Naive B cell (primary cell): ENCODE measurements at places on chromosomes 6 and 20. TPM values are rescaled to one million over a fixed set of nuclear protein-coding genes. Genes with fewer than 3 reads are reported as not detected.

TBX18 gene
- polyA plus RNA-seq, result not detected

DNA sequence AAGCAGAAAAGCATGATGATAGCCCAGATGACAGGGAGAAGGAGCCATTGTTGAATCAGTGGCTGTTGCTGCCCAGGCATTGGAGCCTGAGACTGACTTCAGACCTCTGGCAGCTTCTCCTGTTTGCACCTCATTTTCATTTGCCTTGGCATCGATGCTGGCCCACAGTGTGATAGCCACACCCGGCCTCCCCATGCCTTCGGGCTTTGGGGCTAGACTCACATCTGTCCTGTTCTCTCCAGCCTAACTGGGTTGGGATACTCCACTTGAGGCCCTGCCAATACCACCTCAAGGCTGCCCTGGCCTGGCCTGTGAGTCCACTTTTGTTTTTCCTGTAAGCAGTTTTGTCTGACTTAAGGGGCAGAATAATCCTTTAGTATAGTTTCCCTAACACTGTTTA, 140.4 kb downstream of the UST start:
- H3K4me3 ChIP-seq, result no peak overlapping the region
- H3K27ac ChIP-seq, result no peak overlapping the region
- H3K36me3 ChIP-seq, result no peaks in the 10 kb centered on the region
- H3K4me1 ChIP-seq, result peaks cover 20% of the 10 kb centered on the region
- no peak for DNase-seq
- no peaks in the 10 kb centered on the region for H3K27me3 ChIP-seq

DNA sequence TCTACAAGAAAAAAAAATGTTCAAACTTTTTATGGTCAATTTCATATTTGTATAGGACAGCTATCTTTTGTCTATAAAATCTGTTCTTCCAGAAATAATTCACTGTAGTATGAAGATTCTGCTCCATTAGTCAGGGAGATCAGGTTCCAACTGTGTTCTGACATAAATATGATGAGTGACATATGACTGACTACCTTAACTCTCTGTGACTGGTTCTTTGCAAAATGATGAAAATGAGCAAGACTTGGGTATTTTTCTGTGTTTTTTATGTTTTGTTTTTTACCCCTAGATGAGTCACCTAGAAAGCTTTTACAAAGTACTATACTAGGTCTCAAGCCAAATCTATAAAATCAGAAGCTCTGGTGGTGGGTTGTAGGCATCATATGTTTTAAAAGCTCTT, 229.6 kb downstream of the MMUT start:
- no peaks in the 10 kb centered on the region for H3K36me3 ChIP-seq
- H3K4me1 ChIP-seq, result no peaks in the 10 kb centered on the region
- no peaks in the 10 kb centered on the region for H3K27me3 ChIP-seq
- H3K4me3 ChIP-seq, result no peak overlapping the region

NRSN1 gene
- polyA plus RNA-seq, result not detected

SLC44A4 gene
- polyA plus RNA-seq, result not detected

DNA sequence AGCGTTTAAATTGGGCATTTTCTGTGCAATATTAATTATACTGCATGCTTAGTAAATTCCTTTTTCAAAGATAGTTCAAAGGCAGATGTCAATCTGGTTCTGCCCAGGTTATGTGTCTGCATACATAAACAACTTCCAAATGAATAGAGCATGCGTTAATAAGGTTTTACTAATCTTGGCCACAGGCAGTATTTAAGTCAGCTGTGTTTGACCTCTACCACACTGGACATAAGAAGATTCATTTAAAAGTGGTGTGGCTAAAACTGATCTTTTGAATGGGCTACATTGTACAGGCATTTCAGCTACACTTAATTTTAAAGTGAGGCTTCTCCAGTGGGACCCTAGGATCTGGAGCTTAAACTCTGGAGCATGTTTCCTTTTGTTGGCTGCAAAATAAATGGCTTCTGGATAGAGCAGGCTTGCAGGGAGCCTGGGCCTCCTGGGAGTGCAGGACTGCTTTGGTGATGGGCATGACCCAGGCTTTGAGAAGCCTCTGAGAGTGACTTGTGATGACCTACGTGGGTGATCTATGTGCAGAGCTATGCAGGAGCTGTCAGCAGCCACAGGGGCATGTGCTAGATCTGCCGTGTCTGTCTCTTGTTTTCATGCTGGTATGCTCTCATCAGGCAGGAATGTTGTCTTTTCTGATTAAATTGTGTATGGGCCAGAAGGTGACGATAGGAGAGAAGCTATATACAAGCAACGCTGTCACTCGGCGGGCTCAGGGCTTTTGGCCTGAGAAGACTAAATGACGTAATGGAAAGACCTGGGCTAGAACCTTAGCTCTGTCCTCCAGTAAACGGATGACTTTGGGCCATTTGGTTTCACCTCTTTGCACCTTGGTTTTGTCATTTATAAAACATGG, 331.2 kb downstream of the QKI start:
- H3K27ac ChIP-seq, result no peak overlapping the region
- H3K4me3 ChIP-seq, result peak overlapping the region; percentile 31
- peaks cover 12% of the 10 kb centered on the region for H3K4me1 ChIP-seq
- no peaks in the 10 kb centered on the region for H3K36me3 ChIP-seq

DNA sequence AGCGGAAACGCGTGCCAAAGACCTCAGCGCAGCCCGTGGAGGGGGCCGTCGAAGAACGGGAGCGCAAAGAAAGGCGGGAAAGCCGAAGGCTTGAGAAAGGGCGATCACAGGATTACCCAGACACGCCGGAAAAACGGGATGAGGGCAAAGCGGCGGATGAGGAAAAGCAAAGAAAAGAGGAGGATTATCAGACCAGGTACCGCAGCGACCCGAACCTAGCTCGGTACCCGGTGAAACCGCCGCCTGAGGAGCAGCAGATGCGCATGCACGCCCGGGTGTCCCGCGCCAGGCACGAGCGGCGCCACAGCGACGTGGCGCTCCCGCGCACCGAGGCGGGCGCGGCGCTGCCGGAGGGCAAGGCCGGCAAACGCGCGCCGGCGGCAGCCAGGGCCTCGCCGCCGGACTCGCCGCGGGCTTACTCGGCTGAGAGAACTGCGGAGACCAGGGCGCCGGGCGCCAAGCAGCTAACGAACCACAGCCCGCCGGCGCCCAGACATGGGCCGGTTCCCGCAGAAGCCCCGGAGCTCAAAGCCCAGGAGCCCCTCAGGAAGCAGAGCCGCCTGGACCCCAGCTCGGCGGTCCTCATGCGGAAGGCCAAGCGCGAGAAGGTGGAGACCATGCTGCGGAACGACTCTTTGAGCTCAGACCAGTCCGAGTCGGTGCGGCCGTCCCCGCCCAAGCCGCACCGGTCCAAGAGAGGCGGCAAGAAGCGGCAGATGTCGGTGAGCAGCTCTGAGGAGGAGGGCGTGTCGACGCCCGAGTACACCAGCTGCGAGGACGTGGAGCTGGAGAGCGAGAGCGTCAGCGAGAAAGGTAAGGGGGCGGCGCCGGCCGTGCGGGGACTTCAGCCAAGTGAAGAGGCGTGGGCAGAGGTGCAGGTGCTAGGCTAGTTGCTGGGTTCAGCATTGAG, 296.2 kb downstream of the RIMS1 start:
- peaks cover 8% of the 10 kb centered on the region for H3K4me1 ChIP-seq
- H3K36me3 ChIP-seq, result peaks cover 9% of the 10 kb centered on the region
- H3K27me3 ChIP-seq, result peaks cover 67% of the 10 kb centered on the region
- H3K27ac ChIP-seq, result peak overlapping the region; percentile 72
- peak; percentile 3 for DNase-seq
- peak overlapping the region; percentile 84 for H3K4me3 ChIP-seq

- no peak overlapping the region for H3K4me3 ChIP-seq
- no peaks in the 10 kb centered on the region for H3K4me1 ChIP-seq
- H3K36me3 ChIP-seq, result no peaks in the 10 kb centered on the region
- no peak for DNase-seq
These were observed 47.6 kb upstream of the GNRH2 start for GRCh38 chr20:2995796-2996195.
